HAP-1 (cell line): ENCODE measurements at places on chromosomes 2 and 18.
A peak's percentile ranks its signal among the peaks of the same experiment; 100 is the strongest.

DNA sequence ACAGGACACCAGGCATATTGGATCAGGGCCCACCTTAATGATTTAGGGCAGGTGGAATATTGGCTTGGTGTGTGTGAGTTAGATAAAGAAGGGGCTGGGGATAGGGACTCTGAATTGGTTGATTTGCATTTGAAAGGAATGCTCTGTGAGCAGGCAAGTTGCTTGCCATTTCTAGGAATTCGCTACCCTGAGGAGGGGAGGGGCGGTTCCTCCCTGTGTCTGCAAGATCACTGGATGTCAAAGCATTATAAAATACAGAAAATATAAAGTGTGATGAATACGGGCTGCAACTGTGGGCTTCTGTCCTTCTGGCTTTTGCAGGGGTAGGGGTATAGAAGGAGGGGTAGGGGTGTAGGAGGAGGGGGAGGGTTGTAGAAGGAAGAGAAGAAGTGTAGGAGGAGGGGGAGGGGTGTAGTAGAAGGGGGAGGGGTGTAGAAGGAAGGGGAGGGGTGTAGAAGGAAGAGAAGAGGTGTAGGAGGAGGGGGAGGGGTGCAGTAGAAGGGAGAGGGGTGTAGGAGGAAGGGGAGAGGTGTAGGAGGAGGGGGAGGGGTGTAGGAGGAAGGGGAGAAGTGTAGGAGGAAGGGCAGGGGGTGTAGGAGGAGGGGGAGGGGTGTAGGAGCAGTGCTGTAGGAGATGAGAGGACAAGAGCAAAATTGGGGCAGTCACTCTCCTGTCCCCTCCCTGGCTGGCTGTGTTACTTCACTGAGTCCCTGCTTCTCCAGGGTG, 238.0 kb upstream of the COPS8 start:
- DNase-seq, result no peak

DNA sequence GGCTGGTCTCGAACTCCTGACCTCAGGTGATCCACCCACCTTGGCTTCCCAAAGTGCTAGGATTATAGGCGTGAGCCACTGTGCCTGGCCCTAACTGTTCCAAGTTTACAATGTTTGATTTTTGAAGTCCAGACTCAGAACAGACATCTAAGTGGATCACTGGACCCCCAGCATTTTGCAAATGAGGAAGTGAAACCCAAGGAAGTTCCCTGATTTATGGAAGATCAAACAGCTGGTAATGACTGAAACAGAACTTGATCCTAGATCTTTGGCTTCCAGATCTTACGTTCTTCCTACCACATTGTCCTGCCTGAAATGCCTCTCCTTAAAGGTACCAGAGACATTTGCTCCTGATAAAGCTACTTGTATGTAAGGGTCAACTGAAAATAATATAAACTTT, 58.3 kb upstream of the NCOA1 start:
- DNase-seq, result no peak

- DNase-seq, result no peak
These were observed 9.7 kb downstream of the PROKR1 start for GRCh38 chr2:68653034-68653433.

DNA sequence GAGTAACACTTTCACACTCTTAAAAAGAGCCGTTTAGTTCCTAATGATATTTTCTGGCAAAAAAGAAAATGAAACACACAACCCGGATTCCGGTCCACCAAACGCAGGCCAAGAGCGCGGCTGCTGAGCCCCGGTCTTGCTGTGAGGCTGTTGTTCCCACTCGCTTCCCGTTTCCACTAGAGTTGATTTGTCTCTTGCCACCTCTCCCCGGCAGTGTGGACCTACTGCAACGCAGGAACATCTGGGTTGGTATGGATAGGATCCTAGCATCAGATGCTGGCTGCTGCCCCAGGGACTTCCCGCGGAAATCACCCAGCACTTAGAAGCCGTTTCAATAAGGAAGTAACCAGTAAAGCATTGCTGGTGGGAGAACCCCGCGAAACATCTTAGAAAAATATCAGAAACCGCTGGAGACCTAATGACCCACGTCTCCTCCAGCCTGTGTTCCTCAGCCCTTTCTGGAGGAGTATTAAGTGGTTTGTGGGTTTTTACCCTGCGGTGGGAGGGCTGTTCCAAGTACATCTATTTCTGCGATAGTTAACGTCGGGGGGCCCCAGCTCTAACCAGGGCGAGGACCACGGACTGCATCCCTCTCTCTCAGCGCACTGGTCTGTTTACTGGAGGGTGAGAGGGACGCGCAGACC, 939 bp downstream of the DOCK10 start:
- DNase-seq, result no peak

DNA sequence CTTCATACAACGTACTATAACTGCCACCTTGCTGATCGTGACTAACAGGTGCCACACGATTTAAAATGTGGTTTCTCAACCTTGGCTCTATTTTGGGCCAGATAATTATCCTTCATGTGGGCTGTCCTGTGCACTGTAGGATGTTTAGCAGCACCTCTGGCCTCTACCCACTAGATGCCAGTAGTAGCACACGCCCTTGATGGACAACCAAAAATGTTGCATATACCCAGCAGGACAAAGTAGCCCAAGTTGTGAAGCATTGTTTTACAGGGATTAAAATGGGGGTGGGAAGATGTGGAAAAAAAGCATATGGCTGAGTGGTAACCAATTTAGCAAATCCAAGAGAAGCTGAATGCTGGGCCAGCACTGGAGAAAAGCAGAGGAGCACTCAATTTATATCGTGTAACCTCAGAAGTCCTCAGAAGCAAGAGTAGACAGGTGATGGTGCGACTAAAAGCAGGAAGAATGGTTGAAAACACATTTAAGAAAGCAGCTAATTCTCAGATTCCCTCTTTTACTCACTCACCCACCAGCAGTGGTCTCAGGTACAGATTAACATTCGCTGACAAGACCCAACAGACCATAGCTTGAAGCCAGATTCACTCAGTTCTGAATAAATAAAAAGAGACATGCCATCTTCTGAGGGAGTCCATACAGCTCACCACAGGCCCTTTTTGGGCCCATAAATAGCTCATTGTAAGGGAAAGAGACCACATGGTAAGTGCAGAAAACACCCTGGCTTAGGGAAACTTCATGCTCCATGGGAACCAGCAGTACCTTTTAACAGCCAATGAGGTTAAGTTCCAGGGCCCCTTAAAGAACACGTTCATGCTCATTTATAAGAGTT, 50.6 kb downstream of the RAPH1 start:
- DNase-seq, result peak; percentile 12

GRCh38 chr2:42964439-42965083, 172.2 kb upstream of the HAAO start:
- DNase-seq, result no peak

DNA sequence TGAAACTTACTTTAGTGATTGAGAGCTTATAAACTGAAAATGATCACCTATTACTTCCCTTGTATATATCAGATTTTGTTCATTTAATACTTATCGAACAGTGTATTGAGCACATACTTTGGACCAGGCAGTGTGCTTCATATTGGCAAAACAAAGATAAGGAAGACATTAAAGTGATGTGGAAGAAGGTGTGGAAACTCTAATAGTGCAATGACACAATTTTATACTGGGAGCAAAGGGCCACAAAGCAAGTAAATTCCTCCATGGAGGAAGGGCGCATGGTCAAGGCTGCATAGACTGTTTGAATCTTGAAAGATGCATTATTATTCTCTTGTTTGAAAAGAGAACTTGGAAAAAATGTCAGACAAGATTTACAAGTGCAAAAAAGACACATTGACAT, 936.5 kb upstream of the DDX18 start:
- DNase-seq, result no peak

- peak; percentile 85 for DNase-seq
These were observed at the start of gene MARCHF4 for GRCh38 chr2:216371721-216372702. Gene MARCHF4 (minus strand): TSS chr2:216372483. CDS start chr2:216370260, 2,223 bp downstream.

- DNase-seq, result peak; percentile 28
These were observed 127.4 kb downstream of the ARHGEF4 start for GRCh38 chr2:130963849-130964793.

DNA sequence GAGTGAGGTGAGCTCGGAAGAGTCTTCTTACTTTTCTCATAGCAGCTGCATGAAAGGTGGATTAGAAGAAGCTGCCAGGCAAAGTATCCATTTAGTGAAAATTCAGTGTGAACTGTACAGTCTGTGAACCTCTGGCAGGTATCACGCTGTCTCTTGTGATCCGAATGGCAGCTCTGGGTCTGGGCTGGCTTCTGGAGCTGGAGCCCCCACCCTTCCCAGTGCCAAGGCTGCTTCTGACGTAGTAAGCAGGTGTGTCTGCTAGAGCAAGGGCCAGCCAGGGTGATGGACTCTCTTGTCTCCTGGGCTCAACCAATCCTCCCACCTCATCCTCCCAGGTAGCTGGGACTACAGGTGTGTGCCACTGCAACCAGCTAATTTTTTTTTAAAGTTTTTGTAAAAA, 14.0 kb upstream of the NTSR2 start:
- no peak for DNase-seq

DNA sequence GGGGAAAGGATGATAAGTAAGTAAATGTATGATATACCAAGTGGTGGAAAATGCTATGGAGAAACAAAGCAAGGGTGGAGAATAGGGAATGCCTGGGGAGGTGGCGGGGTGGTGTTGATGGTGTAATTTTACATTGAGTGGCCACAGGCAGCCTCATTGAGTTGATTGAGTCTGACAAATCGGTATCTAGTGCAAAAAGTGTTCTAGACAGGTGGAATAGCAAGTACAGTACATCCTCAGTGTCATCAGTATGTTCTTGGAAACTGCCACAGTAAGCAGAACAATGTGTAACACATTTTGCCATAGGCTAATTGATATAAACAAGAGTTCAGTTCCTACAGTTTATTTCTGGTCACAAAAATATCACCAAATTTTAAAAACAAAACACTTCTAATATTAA, 46.4 kb downstream of the UGP2 start:
- DNase-seq, result no peak

- DNase-seq, result no peak
These were observed 30.2 kb downstream of the GLI2 start for GRCh38 chr2:120765678-120766469.

GRCh38 chr18:43772907-43773306, 495.6 kb upstream of the SYT4 start:
- DNase-seq, result no peak

DNA sequence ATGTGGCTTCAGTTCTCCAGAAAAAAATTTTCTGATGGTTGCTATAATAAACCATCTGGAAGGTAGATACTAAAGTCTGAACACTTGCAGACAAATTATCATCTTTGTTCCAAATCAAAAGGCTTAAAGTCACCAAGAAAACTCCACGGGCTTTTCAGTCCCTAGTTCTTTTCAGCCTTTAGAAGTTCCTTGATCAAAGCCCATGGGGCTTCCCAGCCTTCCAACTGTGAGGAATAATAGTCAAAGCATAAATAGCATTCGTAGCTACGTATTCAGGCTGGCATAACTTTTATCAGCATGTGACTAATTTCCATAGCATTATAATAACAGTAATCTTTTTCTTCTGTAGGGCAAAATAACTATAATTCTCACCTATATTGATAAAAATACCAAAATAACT, 13.9 kb downstream of the SCG2 start:
- no peak for DNase-seq

- no peak for DNase-seq
These were observed 72.7 kb downstream of the NYAP2 start for GRCh38 chr2:225472161-225472560.

- no peak for DNase-seq
These were observed 73.6 kb upstream of the STK17B start for GRCh38 chr2:196244966-196245365.

DNA sequence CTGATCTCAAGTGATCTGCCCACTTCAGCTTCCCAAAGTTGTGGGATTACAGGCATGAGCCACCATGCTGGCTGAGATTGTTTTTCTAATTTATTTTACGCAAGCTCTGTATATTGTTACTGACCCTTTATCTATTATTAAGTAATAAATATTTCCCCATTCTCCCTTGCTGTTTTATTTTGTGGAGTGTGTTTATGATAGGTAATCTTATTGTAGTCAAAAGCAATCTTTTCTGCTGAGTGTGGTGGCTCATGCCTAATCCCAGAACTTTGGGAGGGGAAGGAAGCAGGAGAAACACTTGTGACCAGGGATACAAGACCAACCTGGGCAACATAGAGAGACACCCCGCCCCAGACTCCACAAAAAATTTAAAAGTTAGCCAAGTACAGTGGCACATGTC, 55.2 kb upstream of the RTN4 start:
- no peak for DNase-seq

- no peak for DNase-seq
These were observed 67.9 kb downstream of the C2orf74 start for GRCh38 chr2:61229936-61230335.

DNA sequence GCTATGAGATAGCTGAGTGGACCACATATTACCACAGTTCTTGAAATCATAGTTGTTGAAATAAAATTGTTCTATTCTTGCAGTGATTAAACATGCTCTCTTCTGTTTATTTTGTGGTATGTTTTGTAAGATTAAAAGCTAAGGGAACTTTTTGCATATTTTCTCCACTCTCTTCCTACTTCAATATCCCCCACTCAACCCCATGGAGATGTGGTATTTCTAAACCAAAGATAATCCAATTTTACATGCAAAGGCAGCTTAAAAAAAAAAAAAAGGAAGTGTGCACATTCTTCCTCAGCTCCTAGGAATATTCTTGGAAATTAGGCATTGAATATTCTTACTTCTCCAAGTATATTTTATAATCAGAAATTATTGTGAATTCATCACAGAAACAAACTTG, 15.0 kb upstream of the PAX3 start:
- DNase-seq, result no peak

DNA sequence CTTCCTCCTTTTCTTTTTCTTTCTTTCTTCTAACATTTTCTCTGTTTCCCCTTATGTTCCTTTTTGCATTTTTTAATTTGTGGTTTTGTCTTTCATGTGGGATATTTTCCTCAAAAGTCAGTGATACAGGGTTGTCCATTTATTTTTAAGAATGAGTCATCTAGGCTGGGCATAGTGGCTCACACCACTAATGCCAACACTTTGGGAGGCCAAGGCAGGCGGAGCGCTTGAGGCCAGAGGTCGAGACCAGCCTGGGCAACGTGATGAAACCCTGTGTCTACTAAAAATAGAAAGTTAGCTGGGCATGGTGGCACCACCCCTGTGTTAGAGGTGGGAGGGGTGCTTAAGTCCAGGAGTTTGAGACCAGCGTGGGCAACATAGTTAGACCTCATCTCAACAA, 35.8 kb downstream of the KATNAL2 start:
- no peak for DNase-seq

DNA sequence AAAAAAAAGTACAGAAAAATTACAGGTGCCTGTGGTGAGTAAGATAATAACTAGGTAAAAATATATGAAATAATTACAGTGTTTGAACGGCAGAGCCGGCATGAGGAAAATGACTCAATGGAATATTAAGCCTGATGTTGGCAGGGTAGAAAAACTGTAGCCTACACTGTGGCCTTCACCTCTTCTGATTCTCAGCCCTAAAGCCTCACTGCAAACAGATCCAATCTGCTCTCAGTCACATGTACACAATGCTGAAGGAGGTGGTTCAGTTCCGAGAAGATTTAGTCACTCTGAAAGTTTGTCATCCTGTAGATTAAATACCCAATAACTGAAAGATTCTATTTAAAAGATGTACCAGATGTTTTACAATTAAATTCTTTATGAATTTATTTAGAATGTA, 66.9 kb upstream of the MAP3K20 start:
- no peak for DNase-seq

- no peak for DNase-seq
These were observed 92.6 kb upstream of the MGAT4A start for GRCh38 chr2:98823196-98824170.
